Upper lobe of right lung (tissue), 1 donor: ENCODE measurements at places on chromosomes 7 and 10. TPM values are rescaled to one million over a fixed set of nuclear protein-coding genes. Genes with fewer than 3 reads are reported as not detected.

DNA sequence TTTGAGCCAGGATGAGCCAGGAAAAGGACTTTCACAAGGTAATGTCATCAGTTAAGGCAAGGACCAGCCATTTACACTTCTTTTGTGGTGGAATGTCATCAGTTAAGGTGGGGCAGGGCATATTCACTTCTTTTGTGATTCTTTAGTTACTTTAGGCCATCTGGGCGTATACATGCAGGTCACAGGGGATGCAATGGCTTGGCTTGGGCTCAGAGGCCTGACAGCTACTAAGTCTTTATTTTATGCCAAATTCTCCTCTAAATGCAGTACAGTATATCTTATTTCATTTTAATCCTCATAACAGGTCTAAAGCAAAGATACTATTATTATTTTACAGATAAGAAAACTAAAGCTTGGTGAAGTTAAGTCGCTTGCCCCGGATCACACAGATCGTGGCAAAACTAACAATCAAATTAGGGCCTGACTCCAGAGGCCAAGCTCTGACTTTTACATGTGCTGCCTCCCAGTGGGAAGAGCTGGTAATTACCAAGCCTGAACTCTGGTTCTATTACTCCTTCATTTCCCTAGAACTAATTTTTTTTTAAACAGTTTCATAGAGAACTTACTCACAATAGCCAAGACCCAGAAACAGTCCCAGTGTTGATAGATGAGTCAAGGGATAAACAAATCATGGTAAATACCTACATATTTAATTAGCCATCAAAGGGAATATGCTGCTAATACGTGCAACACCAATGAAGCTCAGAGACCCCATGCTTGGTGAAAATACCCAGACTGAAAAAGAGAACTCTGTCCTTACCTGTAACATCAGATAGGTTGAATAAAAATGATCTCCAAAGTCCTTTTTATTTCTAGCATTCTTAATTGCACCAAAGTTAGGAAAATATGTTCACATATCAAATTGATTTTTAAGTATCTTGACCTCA lies 35.4 kb downstream of the C7orf25 start:
- no peaks in the 10 kb centered on the region for H3K27me3 ChIP-seq
- no peak overlapping the region for H3K27ac ChIP-seq
- no peaks in the 10 kb centered on the region for H3K4me1 ChIP-seq
- no peaks in the 10 kb centered on the region for H3K36me3 ChIP-seq
- DNase-seq: no peak

DNA sequence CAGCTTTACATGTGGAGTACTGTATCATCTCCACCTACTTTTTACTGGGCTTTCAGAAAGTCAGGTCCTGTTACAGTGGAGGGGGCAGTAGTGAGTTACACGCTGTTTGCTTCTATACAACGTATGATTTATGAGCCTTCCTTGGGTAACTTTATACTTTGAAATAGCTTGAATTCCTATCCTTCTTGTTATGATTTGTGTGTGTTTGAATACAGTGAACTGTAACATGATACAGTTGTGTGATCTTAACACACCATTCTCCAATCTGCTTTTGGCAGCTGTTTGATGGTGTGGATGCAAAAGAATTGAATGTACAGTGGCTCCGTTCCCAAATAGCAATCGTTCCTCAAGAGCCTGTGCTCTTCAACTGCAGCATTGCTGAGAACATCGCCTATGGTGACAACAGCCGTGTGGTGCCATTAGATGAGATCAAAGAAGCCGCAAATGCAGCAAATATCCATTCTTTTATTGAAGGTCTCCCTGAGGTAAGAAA lies 41.7 kb downstream of the SP8 start:
- H3K4me3 ChIP-seq: no peak overlapping the region
- H3K27ac ChIP-seq: no peak overlapping the region
- no peaks in the 10 kb centered on the region for H3K4me1 ChIP-seq
- no peak for DNase-seq
- H3K36me3 ChIP-seq: no peaks in the 10 kb centered on the region

PON1 gene
- total RNA-seq: 0.49 TPM

- H3K36me3 ChIP-seq: no peaks in the 10 kb centered on the region
- H3K4me3 ChIP-seq: no peak overlapping the region
- no peaks in the 10 kb centered on the region for H3K27me3 ChIP-seq
- DNase-seq: no peak
Observed at GRCh38 chr7:112869111-112869774, 79.0 kb upstream of the TMEM168 start.

GFRA1 gene
- 3.4 TPM for total RNA-seq

PNLIPRP1 gene
- total RNA-seq: not detected

ZNF239 gene
- 3.5 TPM for total RNA-seq

ITPRID1 gene
- total RNA-seq: not detected

DNA sequence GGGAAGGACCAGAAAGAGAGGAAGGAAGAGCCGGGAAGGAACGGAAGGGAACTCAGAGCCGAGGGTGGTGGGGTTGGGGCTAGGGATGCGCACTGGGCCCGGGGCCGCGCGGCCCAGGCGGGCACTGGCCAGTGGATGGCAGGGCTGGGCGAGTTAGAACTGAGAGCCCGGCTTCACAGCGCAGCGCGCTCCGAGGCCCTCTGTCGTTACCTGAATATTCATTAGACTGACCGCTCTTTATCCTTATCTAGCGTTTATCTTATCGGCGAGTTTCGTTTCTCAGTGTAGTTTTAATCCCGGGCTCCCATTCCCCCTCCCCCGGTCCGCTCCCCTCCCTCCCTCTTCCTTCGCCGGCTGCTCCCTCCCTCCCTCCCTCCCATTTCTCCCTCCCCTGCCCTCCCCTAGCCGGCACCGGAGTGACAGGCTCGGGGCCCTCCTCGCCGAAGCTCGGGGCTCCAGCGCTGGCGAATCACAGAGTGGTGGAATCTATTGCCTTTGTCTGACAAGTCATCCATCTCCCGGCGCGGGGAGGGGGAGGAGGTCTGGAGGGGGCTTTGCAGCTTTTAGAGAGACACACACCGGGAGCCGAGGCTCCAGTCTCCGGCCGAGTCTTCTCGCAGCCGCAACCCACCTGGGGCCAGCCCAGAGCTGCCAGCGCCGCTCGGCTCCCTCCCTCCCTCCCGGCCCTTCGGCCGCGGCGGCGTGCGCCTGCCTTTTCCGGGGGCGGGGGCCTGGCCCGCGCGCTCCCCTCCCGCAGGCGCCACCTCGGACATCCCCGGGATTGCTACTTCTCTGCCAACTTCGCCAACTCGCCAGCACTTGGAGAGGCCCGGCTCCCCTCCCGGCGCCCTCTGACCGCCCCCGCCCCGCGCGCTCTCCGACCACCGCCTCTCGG lies at the start of gene PAX2:
TSS of gene PAX2 (plus strand) at position 596 of the 895 bp plus-strand sequence. CDS start 679 bp downstream, outside the sequence.
- H3K27me3 ChIP-seq: peaks cover 99% of the 10 kb centered on the region
- H3K4me3 ChIP-seq: peak within 1 kb of the TSS; percentile 14
- no peak within 1 kb of the TSS for H3K27ac ChIP-seq

DNA sequence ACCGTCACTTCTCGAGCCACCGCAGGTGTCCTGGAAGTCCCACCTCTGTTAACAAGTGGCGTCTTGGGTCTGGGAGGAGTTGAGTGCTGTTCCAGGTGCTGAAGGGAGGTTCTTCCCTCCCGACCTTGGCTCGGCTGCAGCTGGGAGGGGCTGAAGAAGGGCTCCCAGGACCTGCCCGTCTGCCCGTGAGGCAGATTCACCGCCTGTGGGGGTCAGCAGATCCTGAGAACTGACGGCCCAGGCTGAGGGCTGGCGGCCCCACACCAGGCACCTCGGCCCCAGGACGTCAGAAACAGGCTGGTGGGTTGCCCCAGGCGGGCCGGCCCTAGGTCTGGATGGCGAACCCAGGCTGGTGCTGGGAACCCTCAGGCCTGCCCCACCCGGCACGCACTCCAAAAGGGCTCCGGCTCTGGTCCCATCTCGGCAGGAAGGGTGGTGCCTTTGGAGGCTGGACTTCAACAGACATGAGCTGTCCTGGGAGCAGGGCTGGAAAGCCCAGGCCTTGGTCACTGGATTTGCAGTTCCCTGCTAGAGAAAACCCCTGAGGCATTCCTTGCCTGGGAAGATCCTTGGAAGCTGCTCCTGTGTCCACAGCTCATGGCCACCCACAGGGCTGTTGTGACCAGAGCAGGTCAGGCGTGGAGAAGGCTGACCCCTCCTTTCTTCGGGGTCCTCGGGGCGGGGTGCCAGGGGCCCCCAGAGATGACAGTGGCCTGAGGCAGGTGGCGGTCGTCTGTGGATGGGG lies 42.6 kb upstream of the CFAP46 start:
- peaks cover 16% of the 10 kb centered on the region for H3K27me3 ChIP-seq
- no peaks in the 10 kb centered on the region for H3K36me3 ChIP-seq
- H3K4me1 ChIP-seq: no peaks in the 10 kb centered on the region
- no peak overlapping the region for H3K27ac ChIP-seq
- DNase-seq: peak; percentile 50

DNA sequence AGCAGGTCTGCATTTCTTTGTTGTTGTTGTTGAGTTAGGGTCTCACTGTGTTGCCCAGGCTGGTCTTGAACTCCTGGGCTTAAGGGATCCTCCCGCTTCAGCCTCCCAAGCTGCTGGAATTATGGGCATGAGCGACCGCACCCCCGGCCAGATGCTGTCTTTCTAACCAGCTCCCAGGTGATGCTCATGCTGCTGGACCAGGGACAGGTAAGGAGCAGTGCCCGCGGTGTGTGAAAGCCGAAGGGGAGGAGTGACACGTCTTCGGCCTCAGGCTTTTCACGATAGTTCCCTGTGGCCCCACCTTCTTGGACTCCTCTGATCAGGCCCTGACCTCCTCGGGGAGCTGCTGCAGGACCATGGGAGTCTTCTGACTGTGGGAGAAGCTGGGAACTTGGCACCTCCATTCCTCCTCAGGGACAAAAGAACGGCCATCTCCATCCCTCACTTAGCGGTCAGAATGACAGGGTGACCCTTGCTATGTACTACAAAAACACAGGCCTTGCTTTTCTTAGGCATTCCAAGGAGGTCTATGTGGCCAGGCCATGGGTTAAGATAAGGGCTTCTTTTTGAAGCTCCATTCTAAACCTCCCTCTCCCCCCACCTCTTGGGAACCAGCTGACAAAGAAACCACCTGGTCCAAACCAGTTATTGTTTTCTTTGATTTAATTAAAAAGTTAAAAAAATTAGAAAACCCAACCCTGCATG lies 5.5 kb downstream of the SFRP5 start:
- H3K4me3 ChIP-seq: no peak overlapping the region
- no peaks in the 10 kb centered on the region for H3K4me1 ChIP-seq
- H3K27me3 ChIP-seq: peaks cover 12% of the 10 kb centered on the region
- H3K36me3 ChIP-seq: no peaks in the 10 kb centered on the region
- no peak for DNase-seq

- DNase-seq: no peak
- H3K27ac ChIP-seq: no peak overlapping the region
- H3K4me1 ChIP-seq: no peaks in the 10 kb centered on the region
- H3K4me3 ChIP-seq: no peak overlapping the region
- no peaks in the 10 kb centered on the region for H3K36me3 ChIP-seq
Observed at GRCh38 chr10:58943256-58943890, 233.1 kb upstream of the PHYHIPL start.

PTEN gene
- total RNA-seq: 101 TPM

- no peak overlapping the region for H3K4me3 ChIP-seq
- H3K27ac ChIP-seq: no peak overlapping the region
- no peaks in the 10 kb centered on the region for H3K4me1 ChIP-seq
- no peaks in the 10 kb centered on the region for H3K27me3 ChIP-seq
- DNase-seq: no peak
- no peaks in the 10 kb centered on the region for H3K36me3 ChIP-seq
Observed at GRCh38 chr10:49252313-49253034, 46.5 kb upstream of the C10orf71 start.

DNA sequence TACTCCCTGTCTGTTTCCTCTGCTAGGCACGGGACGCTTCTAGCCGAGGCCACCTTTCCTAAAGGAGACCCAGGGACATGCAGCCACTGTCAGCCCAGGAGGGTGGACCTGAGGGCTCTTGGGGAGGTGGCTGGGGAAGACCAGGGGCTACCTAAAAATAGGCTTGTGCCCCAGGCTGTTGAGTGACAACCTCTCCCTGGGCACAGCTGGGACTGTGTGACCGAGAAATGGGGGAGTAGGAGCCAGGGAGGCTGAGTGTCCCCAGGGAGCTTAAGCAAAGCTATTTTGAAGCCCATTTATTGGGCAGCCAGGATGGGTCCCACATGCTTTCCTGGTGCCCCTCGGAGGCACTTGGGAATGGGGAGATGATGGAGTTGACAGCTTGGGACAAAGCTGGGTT lies 63.8 kb downstream of the CALML3 start:
- no peak overlapping the region for H3K27ac ChIP-seq
- peak; percentile 47 for DNase-seq
- no peak overlapping the region for H3K4me3 ChIP-seq
- no peaks in the 10 kb centered on the region for H3K27me3 ChIP-seq

WIPF3 gene
- 0.67 TPM for total RNA-seq

NEBL gene
- total RNA-seq: 106 TPM

HSPA14 gene
- 10.0 TPM for total RNA-seq

GRCh38 chr10:36220151-36220550 lies 578.1 kb upstream of the FZD8 start:
- no peak overlapping the region for H3K27ac ChIP-seq
- H3K4me3 ChIP-seq: no peak overlapping the region
- no peaks in the 10 kb centered on the region for H3K27me3 ChIP-seq
- no peak for DNase-seq

GPR146 gene
- 40.0 TPM for total RNA-seq

NDUFB8 gene
- total RNA-seq: 110 TPM

DNA sequence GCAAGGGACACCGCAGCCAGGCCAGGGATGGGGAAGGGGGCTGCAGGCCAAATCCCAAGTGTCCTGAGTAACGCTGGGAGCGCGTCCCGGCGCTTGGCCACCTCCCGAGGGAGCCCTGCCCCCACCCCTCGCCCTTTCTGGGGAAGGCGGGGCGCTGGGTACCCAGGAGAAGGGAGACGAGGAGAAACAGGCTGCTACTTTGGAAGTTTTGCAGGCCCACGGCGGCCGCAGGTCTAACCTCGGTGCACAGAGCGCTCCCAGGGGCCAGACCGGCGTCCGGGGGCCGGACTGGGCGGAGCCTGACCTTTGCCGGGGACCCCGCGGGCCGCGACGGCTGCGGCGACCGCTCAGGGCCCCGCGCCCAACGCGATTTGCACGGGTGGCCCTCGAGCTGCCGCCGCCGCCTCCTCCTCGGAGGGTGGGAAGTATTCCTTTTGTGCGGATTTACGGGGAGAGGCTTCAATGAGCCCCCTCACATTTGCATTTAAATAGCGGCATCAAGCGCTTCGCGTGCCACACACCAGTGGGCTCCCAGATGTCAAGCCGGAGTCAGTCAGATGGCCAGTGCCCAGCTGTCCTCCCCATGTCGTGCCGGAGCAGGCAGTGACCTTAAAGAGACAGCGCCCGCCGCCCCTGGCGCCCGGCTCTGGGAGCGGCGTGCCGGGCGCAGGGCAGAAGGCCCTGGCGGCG lies 3.0 kb upstream of the EBF3 start:
- H3K4me1 ChIP-seq: peaks cover 16% of the 10 kb centered on the region
- H3K36me3 ChIP-seq: no peaks in the 10 kb centered on the region
- no peak for DNase-seq
- peaks cover 91% of the 10 kb centered on the region for H3K27me3 ChIP-seq
- H3K4me3 ChIP-seq: no peak overlapping the region

BMPER gene
- 10.0 TPM for total RNA-seq

DNA sequence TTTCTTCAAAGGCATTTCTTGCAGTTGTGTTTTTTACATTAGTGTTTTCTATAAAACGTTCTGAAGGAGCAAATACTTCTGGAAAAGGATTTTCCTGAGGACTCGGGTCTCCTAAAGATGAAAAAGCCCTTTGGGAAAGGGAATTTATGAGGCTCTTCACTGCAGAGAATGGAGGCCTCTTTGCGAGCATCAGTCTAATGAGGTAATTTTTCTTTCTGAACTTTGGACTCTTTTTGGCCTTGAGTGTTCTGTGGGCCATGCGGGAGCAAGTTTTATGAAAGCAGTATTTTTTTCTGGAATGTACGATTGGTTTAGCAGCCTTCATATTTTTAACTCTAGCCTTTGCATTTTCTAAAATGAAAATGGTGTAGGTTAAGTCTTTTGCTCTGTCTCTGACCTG lies 6.4 kb upstream of the ACBD5 start:
- H3K27ac ChIP-seq: no peak overlapping the region
- no peak for DNase-seq
- H3K4me3 ChIP-seq: no peak overlapping the region
- no peaks in the 10 kb centered on the region for H3K36me3 ChIP-seq
